ENCODE measurements at places on chromosomes 13 and 19.

DNA sequence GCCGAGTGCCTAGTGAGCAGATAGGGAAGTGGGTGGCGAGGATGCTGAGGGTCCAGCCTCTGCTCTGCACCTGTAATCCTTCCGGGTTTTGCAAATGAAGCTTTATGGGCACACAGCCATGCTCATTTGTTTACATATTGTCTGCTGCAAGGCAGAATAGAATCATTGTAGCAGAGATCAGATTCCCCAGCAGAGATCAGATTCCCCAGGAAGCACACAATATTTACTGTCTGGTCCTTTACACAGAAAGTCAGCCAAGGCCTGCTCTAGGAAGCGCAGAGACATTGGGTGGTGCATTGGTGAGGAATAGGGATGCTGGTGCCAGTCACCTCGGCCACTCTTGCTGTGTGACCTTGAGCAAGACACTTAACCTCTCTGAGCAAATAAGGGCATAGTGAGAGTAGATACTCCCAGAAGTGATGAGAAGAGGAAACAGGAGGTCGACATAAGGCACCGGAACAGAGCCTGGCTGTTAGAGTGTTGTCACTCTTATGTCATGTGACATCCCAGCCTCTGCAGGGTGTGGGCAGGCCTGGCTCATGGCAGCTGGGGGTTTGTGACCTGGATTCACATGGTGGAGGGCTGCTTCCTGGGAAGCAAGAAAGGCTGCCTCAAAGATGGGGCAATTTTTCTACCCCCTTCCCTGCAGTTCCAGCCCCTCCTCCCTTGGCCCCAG lies 25.6 kb downstream of the CARM1 start:
- no peak for DNase-seq

DNA sequence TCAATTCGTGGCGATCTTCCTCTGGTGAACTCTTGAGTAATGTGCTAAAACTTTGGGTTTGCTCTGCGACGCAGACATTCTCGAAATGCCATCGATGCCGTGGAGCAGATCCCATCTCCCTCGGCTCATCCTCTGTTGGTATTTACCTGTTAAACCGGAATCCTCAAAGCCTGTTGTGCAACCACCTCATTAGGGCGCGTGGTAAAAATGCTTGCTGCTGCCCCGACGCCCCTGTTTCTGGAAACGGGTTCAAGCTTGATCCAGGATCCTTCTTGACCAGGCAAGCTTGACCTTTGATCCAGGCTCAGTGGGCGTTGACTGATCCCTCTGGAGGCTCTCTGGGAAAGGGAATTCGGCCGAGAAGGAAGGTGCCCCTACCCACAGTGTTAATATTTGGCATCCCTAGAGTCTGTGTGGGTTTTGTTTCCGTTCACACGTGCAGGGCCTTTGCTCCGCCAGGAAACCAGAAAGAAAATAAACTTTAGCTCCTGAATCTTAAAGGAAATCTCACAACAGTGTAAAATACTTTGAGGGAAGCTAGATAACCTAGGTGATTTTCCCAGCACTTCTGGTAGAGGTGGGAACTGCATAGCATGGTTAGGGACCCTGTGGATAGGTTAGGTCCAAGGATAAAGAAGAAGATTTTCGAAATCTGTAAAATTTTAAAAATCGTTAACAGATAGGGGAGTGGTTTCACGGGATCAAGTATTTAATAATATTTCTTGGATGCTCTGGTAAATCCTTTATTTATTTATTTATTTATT lies 1.1 kb downstream of the LSM14A start:
- no peak for DNase-seq

DNA sequence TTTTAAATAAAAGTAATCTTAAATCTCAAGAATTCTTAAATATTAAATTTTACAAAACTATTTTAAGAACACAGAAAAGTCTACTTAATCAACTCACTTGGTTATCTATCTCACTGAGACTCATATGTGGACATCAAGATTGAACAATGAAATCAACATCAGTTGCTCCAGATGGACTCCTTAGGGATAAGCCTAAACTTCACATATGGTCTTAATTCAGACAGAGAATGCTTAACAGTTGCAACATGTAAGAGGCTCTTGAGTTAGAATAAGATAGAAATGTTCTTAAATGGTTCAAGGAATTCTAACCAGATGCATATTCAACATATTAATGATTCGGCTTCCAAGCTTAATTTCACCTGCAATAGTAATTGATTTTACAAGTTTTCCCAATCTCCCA lies 1730.9 kb downstream of the PCDH9 start:
- DNase-seq: no peak

GRCh38 chr13:67341406-67341805 lies 111.3 kb upstream of the PCDH9 start:
- no peak for DNase-seq

- DNase-seq: no peak
Measured at GRCh38 chr13:34371108-34371507, 553.2 kb downstream of the RFC3 start.

GRCh38 chr13:46570273-46570672 lies 17.3 kb downstream of the LRCH1 start:
- no peak for DNase-seq

DNA sequence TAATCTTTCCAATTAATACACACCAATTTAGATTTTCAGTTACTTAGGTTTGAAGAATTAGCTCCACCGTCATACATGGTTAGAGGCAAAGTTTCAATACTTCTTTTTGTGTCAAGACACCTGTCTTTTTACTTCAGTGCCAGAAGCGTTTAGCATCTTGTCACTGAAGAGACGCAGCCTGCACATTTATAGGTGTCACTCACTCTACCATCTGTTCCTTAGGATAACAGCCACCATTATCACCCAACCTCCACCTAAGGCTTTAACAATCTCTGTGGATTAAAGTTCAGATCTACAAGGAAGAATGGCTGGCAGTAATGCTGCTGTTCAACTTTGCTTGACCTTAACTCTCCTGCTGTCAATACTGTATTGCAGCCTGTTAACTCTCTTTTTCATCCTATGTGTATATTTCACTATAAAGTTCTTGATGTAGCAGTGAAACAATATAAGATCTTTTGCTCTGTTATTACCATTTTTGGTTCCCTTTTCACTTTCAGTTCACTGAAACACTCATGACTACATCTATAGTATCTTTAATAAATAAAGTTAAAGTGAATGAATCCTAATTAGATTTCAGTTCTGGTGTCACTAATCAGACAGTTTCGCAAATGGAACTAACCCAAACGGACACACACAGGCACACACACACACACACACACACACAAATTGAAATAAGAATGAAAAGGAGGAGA lies 435.6 kb downstream of the PCDH9 start:
- DNase-seq: no peak

GRCh38 chr19:37309834-37310575 lies 60.9 kb upstream of the ZNF527 start:
- DNase-seq: no peak

DNA sequence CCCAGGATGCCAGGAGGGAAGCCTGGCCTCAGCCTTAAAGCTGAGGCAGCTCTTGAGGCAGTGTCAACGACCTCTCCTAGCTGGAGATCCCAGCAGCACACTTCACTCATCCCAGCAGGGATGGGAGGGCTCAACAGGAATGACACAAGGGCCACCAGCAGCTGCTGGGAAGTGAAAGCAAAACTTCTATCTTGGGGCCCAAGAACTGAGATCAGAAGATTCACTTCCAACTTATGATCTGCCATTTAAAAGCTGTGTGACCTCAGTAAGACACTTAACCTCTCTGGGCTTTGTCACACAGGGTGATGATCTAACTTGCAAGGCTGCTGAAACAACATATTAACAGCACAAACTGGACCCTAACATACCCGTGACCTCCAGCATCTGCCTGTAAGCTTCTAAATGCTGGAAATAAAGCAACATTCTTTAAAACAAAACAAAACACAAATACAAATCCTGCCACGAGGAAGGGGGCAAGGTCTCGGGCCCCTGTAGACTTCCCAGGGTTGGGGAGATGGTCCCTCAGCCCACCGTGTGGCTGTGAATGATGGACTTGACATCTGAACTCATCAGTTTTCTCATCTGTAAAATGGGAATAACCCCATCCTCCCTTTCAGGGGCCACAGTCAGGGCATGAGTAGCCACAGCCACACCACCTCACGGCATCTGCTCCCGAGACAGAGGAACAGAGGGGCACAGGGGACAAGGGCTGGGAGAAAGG lies 22.7 kb downstream of the ELL start:
- no peak for DNase-seq

DNA sequence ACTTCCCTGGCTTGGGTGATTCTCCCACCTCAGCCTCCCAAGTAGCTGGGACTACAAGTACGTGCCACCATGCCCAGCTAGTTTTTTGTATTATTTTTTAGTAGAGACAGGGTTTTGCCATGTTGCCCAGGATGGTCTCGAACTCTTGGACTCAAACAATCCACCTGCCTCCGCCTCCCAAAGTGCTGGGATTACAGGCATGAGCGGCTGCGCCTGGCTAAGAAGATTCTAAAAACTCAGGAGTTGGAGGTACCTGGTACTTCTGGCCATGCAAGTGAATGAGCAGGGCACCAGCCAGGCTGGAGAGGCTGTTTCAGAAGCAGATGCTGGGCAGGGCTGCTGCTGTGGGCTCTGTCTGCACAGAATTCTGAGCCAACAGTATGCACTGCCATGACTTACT lies 6.1 kb downstream of the MZF1 start:
- no peak for DNase-seq

DNA sequence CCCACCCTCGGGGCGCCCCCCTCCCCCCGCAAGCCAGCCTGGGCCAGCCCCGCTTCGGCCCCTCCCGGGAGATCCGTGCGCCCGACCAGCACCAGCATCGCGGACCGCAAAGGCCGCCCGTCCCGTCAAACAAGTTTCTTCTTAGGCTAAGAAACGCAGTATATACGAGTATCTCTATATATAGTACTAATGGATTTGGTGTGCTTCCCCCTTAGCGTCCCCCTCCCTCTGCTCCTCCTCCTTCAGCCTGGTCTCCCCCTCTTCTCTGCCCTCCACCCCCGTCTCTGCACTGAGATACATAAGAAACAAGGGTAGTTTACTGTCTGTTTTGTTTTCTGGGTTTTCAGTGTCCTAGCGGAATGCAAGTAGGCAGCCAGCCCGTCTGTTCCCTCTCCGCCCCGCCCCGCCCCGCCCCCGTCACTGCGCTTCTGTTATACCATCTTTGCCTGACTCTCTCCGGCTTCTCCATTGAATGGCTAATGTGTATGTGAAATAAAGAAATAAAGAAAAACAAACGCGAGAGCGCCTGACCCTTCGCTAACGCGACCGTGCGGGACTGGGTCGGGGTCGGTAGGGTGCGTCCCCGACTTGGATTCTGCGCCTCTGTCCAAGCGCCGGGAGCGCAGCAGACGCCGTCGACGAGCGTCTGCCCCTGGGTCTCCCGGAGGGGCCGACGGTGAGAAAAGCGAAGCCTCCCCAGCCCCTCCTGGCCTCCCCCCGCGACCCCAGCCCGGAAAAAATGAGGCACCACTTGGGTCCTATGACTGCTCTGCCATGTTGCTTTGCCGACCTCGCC lies 4.2 kb downstream of the LYL1 start:
- DNase-seq: no peak

DNA sequence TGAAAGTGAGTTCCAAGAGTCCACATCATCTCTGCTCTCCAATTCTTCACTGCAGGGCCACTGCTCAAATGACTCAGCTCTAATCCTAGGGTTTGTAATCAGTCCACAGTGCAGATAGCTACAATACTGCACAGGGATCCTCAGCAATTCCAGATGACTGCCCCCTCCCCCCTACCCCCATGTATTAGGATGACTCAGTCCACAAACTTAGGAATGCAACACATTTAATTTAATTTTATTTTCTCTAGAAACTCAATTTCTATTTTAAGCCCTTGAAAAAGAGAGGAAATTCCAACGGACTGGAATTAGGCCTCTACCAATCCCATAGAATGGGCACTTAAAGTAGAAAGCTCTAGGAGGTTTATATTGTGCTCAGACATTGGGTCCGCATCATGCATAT lies 173.8 kb upstream of the SOX21 start:
- DNase-seq: no peak

- no peak for DNase-seq
Measured at GRCh38 chr13:33676045-33676989, 141.6 kb upstream of the RFC3 start.

GRCh38 chr19:903266-903797 lies 9.7 kb downstream of the R3HDM4 start:
- DNase-seq: no peak

- no peak for DNase-seq
Measured at GRCh38 chr13:103539265-103539664, 473.0 kb upstream of the SLC10A2 start.

All from dorsolateral prefrontal cortex (tissue), 122 donors.